CMK (cell line): ENCODE measurements at places on chromosomes 1 and 21.

DNA sequence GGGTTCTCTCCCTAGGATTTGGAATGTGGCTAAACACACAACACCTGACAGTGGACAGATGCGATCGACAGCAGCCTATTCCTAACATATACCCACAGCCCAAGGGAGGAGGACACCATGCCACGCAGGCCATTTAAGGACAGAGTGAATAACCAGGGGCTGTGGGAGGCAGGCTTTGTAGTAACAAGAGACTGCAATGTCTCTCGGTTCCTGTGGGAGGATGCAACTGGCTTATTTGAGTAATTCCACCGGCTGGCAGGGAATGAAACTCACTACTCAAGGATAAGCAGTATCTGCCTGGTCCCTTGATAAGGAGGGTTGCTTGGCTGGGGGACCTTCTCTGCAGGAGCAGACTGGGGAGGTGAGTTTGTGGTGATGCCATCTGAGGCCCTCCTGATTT, 109.6 kb downstream of the PCP4 start:
- DNase-seq: no peak

GRCh38 chr1:2347896-2348295, 43.5 kb downstream of the MORN1 start:
- no peak for DNase-seq

DNA sequence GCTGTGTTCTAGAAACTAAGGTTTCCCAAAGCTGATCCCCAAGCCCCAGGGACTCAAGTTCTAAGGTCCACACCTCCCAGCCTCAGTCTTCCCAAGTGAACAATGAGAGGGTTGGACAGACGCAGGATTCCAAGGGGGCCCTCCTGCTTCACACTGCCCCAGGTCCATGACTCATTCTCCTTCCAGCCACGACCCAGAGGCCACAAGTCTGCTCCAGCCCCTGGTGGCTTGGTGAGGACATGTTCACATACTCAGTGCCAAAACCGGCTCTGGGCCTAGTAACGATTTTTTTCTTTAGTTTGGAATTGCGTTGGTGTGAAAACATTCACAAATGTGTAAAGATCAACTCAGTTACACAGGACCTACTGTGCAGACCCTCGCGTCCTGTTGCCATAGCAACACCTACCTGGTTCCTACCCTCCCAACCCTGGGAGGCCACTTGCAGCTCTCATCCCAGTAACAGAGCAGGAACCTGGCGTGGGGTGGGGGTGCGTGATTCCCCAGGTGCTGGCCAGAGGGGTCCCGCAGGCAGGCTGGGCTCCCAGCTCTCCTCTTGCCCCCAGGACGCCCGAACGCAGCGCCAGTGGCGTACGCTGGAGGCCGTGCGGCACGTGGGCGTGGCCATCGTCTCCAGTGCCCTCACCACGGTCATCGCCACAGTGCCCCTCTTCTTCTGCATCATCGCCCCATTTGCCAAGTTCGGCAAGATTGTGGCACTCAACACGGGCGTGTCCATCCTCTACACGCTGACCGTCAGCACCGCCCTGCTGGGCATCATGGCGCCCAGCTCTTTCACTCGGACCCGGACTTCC, 57.0 kb downstream of the DISP3 start:
- no peak for DNase-seq

GRCh38 chr1:27161594-27161993, 6.7 kb upstream of the SLC9A1 start:
- DNase-seq: no peak

DNA sequence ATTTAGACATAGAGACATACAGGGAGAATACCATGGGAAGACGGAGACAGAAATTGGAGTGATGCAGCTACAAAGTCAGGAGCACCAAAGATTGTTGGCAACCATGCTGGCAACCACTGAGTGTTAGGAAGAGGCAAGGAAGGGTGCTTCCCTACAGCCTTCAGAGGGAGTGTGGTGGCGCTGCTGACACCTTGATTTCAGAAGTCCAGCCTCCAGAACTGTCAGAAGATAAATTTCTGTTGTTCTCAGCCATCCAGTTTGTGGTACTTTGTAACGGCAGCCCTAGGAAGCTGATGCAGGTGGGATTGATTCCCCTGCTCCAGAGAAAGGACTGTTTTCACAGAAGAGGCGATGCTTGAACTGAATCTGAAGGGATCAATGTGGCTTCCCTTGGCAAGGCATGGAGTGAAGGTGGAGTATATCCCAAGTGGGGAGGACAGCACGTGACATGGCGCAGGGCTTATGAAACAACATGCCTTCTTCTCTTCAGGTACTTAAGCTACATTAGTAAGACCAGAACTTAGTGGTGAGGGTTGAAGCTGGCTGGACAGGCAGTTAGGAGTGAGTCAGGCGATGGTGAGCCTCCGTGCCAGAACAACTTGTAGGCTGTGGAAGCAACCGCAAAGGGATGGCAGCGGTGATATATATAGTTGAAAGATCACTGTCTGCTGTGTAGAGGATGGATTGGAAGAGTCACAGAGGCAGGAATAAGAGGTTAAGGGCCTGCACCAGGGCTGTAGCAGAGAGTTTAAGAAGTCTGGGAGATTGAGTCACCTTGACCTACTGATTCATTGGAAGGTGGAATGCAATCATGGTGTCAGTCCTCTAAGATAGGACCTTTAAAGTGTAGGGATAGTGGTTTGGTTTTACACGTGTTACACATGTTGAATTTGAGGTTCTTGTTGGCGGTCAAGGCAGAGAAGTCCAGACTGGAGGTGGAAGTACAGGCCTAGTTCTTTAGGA, 2.1 kb downstream of the LEPR start:
- no peak for DNase-seq

GRCh38 chr1:4224684-4225467, 324.8 kb upstream of the C1orf174 start:
- no peak for DNase-seq

DNA sequence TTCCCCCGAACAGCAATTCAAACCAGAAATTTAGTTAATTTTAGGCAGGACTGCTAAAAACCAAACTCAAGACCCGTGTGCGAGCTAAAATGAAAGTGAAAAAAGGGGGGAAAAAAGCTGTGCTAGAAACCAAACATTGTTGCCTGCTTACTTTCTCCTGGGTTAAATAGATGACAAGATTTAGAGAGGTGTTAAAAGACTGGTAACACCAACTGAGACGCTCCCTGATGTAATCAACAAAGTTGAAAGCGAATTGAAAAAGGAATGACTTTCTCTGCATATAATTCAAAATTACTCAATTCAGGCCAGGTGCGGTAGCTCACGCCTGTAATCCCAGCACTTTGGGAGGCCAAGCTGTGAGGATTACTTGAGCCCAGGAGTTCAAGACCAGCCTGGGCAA, 6.8 kb downstream of the CDCA8 start:
- DNase-seq: no peak

DNA sequence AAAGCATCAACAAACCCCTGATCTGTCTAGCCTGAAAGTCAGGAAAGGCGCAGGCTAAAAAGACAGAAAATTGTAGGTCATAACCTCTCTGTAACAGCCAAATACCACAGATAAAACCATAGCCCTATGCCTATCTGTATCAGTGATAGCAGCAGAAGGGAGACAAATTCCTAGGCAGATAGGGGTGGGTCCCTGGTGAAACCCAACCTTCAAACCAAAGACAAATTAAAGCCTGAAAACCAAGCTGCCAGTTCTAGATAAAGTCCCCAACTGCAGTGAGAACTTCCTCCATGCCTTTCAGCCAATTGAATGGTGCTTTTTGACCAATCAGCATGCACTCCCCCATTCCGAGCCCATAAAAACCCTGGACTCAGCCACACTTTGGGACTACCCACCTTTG, 115.3 kb downstream of the NTPCR start:
- DNase-seq: peak; percentile 7

GRCh38 chr1:174135211-174135610, 24.1 kb upstream of the RABGAP1L start:
- DNase-seq: no peak

GRCh38 chr1:168520832-168521231, 23.0 kb downstream of the XCL2 start:
- DNase-seq: no peak

GRCh38 chr1:82724246-82724645, 923.5 kb downstream of the ADGRL2 start:
- DNase-seq: no peak

DNA sequence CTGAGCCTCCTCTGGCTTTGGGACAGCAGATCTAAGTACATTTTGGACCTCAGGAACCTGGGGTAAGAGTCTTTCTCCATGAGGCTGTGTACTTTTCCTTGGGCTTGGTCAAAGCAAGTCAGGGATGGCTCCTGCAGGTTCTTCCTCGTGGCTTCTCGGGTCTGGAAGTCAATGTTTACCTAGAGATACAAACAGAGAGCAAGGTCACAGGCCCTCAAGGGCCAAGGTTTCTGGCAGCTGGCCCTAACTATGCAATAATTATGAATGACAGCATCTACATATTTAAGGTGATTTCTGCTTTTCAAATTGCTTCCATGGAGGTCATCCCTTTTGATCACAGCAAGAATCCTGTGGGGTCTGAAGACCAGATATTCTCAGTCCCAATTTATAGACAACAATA, 37.6 kb downstream of the RGS8 start:
- DNase-seq: no peak

DNA sequence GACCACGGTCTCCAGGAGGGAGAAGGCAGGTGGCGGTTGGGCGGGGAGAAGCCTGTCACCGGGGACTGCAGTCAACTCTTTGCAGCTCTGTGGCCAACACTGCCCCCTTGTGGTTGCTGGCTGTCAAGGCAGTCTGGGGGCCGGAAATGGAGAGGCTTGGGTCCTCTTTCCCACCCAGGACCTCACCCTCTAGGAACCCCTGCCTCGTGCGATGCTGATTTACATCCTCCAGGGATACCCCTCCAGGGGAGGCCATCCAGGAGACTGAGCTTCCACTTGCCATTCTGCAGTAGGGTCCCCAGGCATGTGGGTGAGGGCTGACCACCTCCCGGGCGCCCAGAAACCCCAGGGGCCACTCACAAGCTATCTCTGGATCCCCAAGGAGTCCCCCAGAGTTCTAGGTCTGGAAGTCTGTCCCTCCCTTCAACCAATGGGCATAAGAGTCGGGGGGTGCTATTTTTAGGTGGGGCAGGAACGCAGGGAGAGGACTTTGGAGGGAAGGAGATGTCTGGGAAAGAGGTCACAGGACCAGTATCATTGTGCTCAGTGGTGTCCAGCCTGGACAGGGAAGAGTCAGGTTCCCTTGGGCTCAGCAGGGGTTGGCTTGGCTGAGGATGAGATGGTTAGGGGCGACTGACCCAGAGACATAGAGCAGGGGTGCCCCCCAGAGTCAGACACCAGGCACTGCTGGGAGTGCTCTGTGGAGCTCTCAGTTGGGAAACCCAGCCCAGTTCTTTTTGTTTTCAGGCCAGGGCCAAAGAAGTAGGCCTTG, 7.1 kb upstream of the GPR61 start:
- peak; percentile 52 for DNase-seq

DNA sequence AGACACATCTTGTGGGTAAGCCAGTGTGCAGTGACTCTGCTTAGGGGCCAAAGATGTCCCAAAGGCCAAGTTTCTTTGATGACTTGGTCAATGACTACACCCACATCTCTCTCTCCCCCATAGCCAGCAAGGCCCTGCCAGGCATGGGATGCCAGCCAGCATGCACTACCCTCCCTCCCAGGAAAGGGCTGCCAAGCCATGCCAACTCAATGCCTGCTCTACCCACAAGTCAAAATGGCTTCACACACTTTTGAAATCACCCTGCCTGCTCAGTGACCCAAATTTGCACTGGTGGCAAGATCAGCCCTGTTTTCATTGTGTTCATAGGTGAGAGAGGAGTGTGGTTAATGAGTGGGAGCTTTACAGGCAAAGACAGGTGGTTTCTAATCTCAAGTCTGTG, 112.5 kb downstream of the MATN1 start:
- no peak for DNase-seq

- DNase-seq: peak; percentile 37
Measured at GRCh38 chr1:15261155-15262002, 14.4 kb downstream of the FHAD1 start.

- DNase-seq: no peak
Measured at GRCh38 chr1:5751833-5752745, 240.1 kb downstream of the NPHP4 start.

GRCh38 chr21:34271189-34271851, 92.5 kb upstream of the KCNE2 start:
- DNase-seq: no peak
